ENCODE measurements at places on chromosomes 16 and 17. TPM values are rescaled to one million over a fixed set of nuclear protein-coding genes. Genes with fewer than 3 reads are reported as not detected.

The RNF157 gene
- 5.0 TPM for total RNA-seq

The LITAF gene
- total RNA-seq = 46.6 TPM

The RGS11 gene
- total RNA-seq = 24.6 TPM

DNA sequence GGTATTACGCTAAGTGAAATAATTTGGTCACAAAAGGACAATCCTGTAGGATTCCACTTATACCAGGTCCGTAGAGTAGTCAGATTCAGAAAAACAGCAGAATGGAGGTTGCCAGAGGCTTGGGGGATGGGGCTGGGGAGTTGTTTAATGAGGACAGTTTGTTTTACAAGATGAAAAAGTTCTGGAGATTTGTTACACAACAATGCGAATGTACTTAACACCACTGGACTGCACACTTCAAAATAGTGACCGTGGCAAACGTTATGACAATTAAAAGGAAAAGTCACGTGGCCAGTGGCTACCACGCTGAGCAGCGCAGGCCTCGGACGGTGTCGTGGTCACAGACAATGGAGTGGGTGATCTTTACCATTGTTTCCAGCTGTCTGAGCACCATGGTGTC lies 338.1 kb downstream of the SEC14L1 start:
- DNase-seq = no peak

DNA sequence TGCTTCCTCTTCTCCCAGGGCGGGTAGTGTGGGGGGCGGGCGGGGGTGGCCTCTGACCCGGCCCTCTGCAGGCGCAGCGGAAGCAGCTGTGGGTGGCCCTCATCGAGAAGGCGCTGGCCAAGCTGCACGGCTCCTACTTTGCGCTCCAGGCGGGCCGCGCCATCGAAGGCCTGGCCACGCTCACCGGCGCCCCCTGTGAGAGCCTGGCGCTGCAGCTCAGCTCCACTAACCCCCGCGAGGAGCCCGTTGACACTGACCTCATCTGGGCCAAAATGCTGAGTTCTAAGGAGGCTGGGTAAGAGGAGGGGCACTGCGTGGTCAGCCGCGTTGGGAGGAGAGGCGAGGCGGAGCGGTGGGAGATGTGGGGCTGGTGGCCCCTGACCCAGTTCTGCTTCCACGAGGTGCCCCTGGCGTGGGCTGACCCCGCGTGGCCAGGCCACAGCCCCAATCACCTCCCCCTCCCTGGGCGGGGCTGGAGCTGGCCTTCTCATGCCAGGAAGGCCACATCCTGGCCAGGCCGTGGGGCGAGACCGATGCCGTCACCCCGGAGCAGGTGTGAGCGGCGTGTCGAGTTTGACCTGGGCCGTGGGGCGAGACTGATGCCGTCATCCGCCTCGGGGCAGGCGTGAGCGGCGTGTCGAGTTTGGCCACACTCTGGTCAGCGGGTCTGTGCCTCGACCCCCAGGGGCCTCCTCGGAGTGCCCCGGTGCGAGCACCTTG lies 10.5 kb upstream of the PRR35 start:
- no peak for DNase-seq

DNA sequence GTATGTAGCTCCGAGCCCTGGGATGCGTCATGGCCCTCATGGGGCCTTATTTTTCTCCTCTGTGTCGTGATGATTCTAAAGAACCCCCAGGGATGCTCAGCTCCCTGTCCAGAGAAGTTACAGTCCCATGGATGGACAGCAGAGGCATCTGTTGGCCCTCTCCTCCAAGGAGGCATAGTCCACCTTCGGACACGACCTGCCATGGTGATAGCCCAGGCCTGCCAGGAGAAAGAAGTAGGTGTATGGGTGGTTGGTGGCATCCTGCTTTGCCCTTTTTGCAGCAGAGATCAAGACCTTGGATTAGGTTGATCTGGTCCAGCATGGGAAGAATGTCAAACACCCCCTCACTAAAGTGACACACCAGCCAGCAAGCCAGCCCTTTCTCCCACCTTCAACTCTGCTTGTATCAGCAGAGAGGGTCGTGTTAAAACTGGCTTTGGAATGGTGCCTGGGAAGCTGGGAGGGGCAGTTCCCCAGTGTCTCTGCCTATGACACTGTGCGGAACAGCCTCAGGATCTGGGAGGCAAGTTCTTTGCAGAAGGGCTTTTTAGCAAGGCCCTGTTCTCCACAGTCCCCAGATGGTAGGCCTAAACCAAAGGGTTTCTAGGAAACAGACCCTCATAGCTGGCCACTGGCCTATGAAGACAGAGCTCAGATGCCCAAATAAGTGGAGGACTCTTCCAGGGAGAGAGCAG lies 259.9 kb upstream of the RPL38 start:
- no peak for DNase-seq

DNA sequence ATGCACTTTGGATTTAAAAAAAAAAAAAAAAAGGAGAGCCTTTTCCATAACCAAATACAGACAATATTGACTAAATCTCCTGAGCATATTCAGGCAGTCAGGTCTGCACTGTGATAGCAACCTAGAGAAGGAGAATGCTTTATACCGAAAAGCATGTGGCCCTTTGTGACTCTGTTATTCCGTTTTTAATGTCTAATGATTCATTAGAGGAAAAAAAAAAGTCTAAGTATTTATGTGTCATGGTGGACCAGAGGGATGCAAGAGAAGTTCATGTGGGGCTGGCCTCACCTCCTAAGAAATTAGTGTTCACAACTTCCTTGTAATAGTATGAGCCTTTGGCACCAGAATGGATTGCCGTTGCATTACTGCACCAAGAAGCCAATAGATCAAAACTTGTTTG lies 11.3 kb upstream of the VWA3A start:
- no peak for DNase-seq

DNA sequence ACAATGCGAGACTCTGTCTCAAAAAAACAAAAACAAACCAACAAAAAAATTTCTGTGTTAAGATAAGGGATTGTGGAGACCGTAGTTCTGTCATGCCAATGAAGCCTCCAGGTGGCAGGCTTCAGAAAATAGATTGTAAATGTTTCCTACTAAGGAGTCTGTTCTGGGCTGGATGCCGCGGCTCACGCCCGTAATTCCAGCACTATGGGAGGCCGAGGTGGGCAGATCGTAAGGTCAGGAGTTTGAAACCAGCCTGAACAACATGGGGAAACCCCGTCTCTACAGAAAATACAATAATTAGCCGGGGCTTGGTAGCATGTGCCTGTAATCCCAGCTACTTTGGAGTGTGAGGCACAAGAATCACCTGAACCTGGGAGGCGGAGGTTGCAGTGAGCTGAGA lies 4.4 kb upstream of the SNX29 start:
- DNase-seq = peak; percentile 41
